ENCODE measurements at places on chromosomes 16 and 17.

DNA sequence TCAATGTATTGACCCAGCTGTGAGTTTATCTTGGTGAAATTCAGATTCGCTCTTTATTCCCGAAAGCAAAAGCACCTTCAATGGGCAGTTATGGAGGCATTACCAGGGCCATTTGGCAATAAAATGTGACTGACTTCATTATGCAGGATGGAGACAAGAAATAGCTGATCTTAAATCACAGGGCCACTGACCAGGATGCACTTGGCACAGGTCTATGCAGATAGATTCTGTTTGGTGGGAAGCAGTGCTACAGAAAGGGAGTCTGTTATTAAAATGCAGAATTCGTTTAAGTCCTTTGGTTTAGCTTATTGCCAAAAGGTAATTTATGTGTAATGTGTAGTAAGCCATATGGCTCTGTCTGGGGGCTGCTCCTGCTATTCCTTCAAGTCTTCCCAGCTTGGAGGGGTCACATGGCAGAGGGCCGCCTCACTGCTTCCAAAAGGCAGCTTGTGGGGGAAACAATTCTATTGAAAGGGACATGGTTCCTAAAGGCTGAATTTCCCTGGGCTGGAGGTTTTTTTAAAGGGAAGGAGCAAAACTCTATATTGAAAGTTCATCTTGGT lies 239.8 kb downstream of the HS3ST4 start:
- DNase-seq = no peak

DNA sequence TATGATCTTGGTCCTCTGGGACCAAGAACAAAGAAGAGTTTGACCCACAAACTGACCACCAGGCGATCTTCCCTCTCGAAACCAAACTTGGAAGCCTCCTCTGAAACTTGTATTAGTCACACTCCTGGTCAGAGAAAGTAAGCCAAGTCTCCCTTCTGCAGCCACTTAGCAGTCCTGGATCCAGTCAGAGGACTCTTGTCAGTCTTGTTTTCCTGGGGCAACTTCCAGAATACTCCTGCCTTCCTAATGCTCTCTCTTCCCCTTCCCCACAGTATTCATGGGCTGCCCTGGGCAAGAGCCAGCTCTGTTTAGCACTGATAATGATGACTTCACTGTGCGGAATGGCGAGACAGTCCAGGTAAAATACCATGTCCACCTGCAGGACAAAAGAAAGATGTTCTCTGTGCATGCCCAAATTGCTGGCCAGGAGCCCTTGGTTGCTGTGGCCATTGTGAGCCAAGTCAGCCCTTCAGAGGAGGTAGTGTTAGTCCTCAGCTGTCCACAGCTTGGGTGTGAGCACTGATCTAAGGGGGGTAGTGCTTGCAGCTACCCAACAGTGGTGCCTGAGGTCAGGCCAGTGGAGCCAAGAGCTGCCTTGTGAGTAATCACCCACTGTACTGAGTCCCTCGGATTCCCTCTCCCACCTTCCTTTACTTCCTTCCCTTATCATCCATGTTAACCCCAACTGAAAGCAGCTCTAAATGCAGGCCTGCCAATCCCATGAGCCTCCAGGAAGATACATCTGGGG lies 31.2 kb downstream of the CDH3 start:
- no peak for DNase-seq

- no peak for DNase-seq
Measured at GRCh38 chr17:78908426-78908825, 5.4 kb upstream of the CEP295NL start.

- DNase-seq = no peak
Measured at GRCh38 chr16:30076276-30076791, 540 bp downstream of the PPP4C start.

DNA sequence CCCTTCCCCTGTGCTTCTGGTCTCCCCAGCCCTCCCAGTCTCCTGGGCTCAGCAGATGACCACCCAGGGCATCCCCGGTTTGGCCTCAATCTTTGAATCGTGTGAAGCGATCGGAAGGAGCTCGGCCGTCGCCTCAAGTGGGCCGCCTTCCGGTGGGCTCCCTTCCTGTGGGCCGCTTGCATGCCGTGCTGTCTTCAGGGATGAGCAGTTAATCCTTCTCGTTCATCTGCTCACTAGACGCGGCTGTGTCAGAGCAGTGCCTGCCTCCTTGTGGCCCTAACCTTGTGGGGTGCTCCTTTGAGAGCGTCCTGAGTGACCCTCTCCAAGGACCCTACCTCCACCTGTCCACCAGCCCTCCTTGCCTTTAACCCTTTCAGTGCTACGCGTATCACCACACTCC lies 40.4 kb downstream of the BAIAP2 start:
- no peak for DNase-seq

Measured in right hindlimb (tissue), 1 donor.